ENCODE measurements at places on chromosomes 5 and 9.

GRCh38 chr5:168842571-168843205 is 263.5 kb upstream of the PANK3 start:
- no peak for DNase-seq

DNA sequence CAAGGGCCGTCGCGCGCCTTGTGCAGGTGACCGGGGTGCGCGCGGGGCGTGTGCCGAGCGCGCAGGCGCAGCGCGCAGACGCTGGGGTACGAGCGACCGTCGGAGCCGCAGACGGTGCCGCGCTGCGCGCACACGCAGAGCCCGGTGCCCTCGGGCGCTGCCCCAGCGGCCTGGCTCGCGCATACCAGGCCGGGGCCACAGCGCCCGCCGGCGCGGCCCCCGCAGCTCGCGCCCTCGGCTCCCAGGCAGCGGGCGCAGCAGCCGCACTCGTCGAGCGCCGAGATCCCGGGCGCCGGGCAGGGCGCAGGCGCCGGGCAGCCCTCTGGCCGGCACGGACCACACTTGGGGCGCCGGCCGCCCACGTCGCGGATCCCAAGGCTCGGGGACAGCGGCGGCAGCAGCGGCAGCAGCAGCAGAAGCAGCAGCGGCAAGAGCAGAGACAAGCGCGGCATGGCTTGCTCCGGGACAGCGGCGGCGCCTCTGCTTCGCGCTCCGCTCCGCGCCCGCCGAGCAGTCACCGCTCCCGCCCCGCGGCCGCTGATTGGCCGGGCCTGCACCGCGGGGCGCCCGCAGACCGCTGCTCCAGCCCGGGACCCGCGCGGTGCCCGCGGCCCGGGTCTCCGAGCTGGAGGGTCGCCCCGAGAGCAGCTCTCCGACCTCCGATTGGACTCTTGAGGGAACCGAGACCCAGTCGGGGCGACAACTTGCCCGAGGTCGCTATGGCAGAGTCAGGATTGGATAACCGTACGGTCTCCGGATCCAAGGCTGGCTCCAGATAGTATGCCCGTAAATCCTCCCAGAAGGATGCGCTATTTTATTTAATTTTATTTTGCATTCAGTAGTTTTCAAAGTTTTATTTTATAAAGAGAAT is at the start of gene IGFBPL1:
TSS of gene IGFBPL1 (minus strand) at position 482 of the 871 bp plus-strand sequence. CDS start at position 452, 30 bp downstream.
- DNase-seq = no peak

DNA sequence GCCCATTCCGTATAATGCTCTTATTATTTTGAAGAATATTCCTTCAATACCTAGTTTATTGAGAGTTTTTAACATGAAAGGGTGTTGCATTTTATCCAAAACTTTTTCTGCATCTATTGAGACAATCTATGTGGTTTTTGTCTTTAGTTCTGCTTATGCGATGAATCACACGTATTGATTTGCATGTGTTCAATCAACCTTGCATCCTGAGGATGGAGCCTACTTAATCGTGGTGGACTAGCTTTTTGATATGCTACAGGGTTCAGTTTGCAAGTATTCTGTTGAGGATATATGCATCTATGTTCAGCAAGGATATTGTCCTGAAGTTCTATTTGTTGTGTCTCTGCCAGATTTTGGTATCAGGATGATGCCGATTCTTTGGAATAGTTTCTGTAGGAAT is 1070.3 kb upstream of the CDH18 start:
- DNase-seq = no peak

DNA sequence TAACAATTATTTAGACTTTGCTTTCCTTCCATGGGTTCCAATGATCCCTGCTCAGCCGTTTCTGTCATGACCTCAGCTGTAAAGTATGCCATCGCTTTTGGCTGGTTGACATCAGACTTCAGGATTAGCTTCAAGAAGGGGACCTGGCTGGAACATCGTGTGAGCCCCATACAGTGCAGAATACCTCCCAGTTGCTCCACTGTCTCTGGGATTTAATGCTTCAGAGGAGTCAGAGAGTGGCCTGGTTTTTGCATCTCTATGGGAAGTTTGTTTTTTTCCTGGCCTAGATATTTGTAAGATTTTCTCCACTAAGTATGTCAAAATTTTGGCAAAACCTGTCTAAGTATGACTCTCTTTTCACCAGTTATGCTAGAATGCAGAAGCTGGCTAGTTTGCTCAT is 216.9 kb downstream of the GABBR2 start:
- no peak for DNase-seq

DNA sequence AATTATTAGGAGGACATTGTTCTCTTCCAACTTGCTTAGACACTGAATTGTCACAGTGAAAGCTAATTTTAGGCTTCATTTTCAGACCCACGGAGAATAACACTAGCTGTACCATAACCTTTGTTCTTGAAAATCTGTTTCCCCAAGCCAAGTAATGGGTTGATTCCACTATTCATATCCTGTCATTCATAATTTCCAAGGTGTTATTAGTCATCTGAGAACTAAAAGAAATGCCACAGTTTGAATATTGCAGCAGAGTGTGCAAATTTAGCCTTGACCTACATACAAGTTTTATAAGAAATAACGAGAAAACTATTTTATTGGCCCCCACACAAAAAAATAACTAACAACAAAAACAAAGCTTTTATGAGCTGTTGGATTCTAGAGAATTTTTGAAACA is 148.5 kb upstream of the TYRP1 start:
- DNase-seq = no peak

DNA sequence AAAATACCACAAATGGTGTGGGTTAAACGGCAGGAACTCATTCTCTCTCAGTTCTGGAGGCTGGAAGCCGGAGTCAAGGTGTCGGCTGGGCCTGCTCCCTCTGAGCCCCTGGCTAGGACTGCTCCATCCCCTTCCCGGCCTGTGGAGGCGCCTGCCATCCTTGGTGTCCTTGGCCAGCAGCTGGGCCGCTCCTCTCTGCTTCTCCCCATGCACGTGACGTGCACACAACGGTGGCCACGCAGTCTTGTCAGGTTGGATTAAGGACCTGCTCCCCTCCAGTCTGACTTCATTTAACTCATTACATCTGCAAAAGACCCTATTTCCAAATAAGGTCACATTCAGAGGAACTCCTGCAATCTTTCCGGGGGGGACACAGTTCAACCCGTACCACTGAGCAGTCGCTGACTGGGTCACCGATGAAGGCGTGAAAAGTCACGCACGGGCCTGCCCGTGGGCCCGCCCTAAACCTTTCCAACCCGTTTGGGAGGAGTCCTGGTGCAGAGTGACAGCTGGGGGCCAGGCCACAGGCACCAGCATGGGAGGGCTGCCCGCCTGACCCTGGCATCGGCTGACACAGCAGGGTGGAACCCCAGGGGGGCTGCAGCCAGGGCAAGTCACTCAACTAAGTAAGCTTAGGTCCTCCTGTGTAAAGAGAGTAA is 135.2 kb downstream of the COL23A1 start:
- DNase-seq = no peak

GRCh38 chr5:8522646-8523045 is 653.7 kb downstream of the MTRR start:
- DNase-seq = no peak

GRCh38 chr5:151052836-151053235 is 28.0 kb downstream of the TNIP1 start:
- DNase-seq = no peak

GRCh38 chr9:129109537-129109903 is 1.1 kb downstream of the CRAT start:
- no peak for DNase-seq

GRCh38 chr5:114390431-114390830 is 28.6 kb downstream of the KCNN2 start:
- no peak for DNase-seq

GRCh38 chr9:132014218-132014805 is 65.4 kb downstream of the MED27 start:
- DNase-seq = no peak

- no peak for DNase-seq
Observed at GRCh38 chr5:96788112-96788749, 19.5 kb downstream of the ERAP1 start.

GRCh38 chr5:166377756-166378155 is 1913.7 kb upstream of the WWC1 start:
- DNase-seq = no peak

GRCh38 chr9:6757132-6757455 is 679 bp upstream of the KDM4C start:
- DNase-seq = peak; percentile 55

- no peak for DNase-seq
Observed at GRCh38 chr5:36526537-36526936, 79.9 kb upstream of the SLC1A3 start.

DNA sequence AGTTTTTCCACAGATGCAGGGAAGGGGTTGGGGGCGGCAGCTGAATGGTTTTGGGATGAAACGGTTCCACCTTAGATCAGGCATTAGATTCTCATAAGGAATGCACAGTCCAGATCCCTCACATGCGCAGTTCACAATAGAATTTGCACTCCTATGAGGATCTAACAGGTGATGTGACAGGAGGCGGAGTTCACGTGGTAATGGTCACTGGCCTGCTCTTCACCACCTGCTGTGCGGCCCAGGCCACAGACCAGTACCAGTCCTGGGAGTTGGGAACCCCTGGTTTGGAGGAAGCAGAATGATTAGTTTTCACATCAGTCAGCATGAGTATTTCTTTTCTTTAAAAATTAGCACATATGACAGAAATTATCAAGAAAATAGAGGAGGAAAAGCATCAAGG is 26.3 kb downstream of the ANP32B start:
- no peak for DNase-seq

- no peak for DNase-seq
Observed at GRCh38 chr9:127050152-127050551, 72.3 kb downstream of the ANGPTL2 start.

DNA sequence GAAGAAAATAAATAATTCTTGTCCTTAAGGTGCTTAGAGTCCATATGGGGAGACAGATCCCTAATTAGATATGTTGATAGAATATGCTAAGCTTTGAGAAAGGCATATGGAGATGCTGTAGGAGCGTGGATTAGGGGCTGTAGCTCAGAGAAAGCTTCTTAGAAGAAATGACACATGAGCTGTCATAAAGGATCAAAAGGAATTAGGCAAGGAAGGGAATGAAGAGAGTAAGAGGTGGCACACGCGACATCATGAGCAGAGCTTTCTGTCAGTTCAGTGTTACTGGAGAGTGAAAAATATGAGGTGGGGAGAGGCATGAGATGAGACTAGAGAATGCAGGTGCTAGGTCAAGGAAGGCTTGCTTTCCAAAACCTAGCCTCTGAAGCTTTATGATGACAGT is 118.6 kb downstream of the KIAA0825 start:
- DNase-seq = no peak

DNA sequence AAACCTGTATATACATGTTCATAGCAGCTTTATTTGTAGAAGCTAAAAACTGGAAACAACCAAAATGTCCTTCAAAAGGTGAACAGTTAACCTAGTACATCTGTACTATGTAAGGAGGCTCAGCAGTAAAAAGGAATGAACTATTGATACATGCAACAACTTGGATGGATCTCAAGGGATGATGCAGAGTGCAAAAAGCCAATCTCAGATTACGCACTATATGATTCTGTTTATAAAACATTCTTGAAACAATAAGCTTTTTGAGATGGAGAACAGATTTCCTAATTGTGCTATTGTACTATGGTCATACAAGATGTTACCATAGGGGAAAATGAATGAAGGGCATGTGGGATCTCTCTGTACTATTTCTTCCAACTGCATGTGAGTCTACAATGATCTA is 88.9 kb downstream of the PAM start:
- no peak for DNase-seq

GRCh38 chr5:145316282-145316681 is 518.9 kb downstream of the PRELID2 start:
- no peak for DNase-seq

DNA sequence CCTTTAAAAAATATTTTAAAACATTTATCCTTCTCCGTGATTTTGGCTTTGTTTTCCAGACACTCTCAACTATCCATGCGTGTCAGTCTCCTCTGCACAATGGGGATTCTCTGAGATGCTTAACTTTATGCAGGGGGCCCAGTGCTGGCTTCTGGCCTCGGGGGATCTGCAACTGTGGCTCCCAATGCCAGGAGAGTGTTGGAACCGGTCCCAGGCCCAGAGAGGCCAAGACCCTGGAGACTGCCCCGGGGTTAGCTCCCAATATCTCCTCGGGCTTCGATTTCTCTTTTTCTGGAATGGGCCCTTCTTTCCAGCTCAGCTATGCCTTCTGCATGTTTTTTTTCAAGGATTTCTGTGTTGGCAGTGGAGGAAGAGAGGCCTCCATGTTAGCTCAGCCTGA is 20.1 kb upstream of the SARDH start:
- no peak for DNase-seq

DNA sequence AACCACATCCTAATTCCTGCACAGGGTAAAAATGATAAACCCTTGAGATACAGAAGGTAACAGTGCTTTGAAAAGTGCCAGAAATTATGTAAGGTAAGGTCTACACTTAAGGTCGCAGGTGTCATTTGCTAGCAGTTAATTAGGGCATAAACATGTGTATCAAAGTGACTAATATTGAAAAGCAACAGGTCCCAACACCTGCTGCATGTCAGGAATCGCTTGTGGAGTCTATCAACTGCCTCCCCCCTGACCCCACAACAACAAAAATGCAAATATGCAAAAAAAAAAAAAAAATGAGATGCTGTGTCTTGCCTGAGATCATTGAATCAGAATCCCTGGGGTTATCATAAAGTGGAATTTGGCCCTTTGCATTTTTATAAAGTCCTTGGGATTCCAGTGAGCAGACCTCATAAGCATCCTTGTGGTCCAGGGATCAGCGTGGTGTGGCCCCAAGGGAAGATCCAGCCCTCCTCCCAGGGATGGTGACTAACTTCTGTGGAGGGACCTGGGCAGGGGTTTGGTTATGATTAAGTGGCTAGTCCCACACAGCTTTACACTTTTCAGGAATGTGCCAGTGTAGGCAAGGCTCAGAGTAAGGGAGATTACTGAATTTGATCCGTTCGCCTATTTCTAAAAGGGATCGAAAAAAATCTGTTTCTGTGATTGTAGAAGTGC is 92.5 kb upstream of the TNFSF8 start:
- no peak for DNase-seq

DNA sequence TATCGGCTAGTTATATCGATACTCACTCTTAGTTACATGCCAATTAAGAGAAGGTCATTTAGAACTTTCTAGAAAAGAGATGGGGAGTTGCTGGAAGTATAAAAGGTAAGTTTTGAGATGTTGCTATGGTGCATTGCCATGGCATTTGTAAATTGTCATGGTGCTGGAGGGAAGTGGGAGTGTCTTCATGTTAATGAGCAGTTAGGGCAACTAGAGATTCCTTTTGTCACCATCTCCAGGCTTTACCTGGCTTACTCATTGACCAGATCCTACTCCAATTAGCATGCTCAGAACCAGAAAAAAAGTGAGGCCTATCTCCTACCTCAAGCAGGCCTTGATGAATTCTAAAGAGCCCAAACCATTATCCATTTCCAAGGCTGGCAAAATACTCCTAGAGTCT is 82.8 kb downstream of the PRR16 start:
- DNase-seq = no peak

- DNase-seq = no peak
Observed at GRCh38 chr5:39555788-39556187, 131.0 kb upstream of the DAB2 start.

- no peak for DNase-seq
Observed at GRCh38 chr5:66958980-66959641, 237.5 kb downstream of the CD180 start.

GRCh38 chr5:79330071-79330470 is 94.1 kb downstream of the JMY start:
- no peak for DNase-seq

GRCh38 chr5:90658620-90659019 is 100.0 kb downstream of the ADGRV1 start:
- no peak for DNase-seq
